ENCODE measurements at places on chromosomes 7 and 10. TPM values are rescaled to one million over a fixed set of nuclear protein-coding genes. Genes with fewer than 3 reads are reported as not detected.

- H3K27me3 ChIP-seq = no peaks in the 10 kb centered on the region
- no peak overlapping the region for H3K4me3 ChIP-seq
- H3K4me1 ChIP-seq = no peaks in the 10 kb centered on the region
- no peak for DNase-seq
Measured at GRCh38 chr10:79207096-79207357, 138.3 kb downstream of the ZMIZ1 start.

ASB4 gene
- total RNA-seq = 4.6 TPM

RNF32 gene
- total RNA-seq = not detected

SLC18A3 gene
- not detected for total RNA-seq

NME8 gene
- total RNA-seq = not detected

Measured in right atrium auricular region (tissue), 2 donors.